Activated CD4-positive, alpha-beta memory T cell treated with anti-CD3 and anti-CD28 coated beads for 36 hours (primary cell): ENCODE measurements at places on chromosomes 7 and 10. TPM values are rescaled to one million over a fixed set of nuclear protein-coding genes. Genes with fewer than 3 reads are reported as not detected.

APBB1IP gene
- total RNA-seq, result 50.1 TPM

CLCN1 gene
- total RNA-seq, result not detected

PPP1R9A gene
- not detected for total RNA-seq

GPR158 gene
- not detected for total RNA-seq
